ENCODE measurements at places on chromosomes 7 and 10. TPM values are rescaled to one million over a fixed set of nuclear protein-coding genes. Genes with fewer than 3 reads are reported as not detected.

GIMAP4 gene
- 23.6 TPM for total RNA-seq

GRCh38 chr7:133947458-133948254 lies 179.5 kb upstream of the LRGUK start:
- no peak overlapping the region for H3K4me3 ChIP-seq
- H3K27ac ChIP-seq = no peak overlapping the region
- peaks cover 2% of the 10 kb centered on the region for H3K36me3 ChIP-seq
- no peaks in the 10 kb centered on the region for H3K27me3 ChIP-seq

GRCh38 chr10:108591417-108591816 lies 1331.9 kb downstream of the XPNPEP1 start:
- H3K4me1 ChIP-seq = no peaks in the 10 kb centered on the region
- no peak for DNase-seq
- no peak overlapping the region for H3K27ac ChIP-seq
- H3K36me3 ChIP-seq = no peaks in the 10 kb centered on the region
- H3K4me3 ChIP-seq = no peak overlapping the region

NEUROG3 gene
- not detected for total RNA-seq

- no peak for DNase-seq
- no peaks in the 10 kb centered on the region for H3K4me1 ChIP-seq
- H3K27me3 ChIP-seq = no peaks in the 10 kb centered on the region
- no peaks in the 10 kb centered on the region for H3K36me3 ChIP-seq
- H3K4me3 ChIP-seq = no peak overlapping the region
Measured at GRCh38 chr7:116990056-116990455, 36.8 kb downstream of the ST7 start.

GRCh38 chr7:104415700-104416099 lies 87.3 kb downstream of the LHFPL3 start:
- H3K4me3 ChIP-seq = no peak overlapping the region
- H3K36me3 ChIP-seq = no peaks in the 10 kb centered on the region
- DNase-seq = no peak
- no peaks in the 10 kb centered on the region for H3K4me1 ChIP-seq
- H3K27me3 ChIP-seq = no peaks in the 10 kb centered on the region

DNA sequence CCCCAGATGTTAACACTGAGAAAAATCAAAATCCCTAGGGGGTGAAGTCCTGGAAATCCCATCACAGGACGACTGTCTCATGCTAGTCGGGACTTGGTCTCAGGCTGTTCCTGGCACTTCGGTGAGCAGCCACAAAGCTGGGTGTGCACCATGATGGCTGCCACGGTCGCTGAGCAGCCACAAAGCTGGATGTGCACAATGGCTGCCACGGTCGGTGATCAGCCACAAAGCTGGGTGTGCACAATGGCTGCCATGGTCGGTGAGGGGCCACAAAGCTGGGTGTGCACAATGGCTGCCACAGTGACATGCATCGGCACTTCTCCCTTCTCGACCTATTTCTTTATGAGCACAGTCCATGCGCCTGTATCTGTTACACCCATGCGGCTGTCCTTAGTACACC lies 505.1 kb downstream of the TCERG1L start:
- DNase-seq = no peak
- H3K27me3 ChIP-seq = no peaks in the 10 kb centered on the region
- no peak overlapping the region for H3K27ac ChIP-seq
- H3K36me3 ChIP-seq = no peaks in the 10 kb centered on the region
- H3K4me3 ChIP-seq = no peak overlapping the region

- H3K27ac ChIP-seq = no peak overlapping the region
- DNase-seq = no peak
- no peak overlapping the region for H3K4me3 ChIP-seq
- H3K36me3 ChIP-seq = no peaks in the 10 kb centered on the region
Measured at GRCh38 chr10:125076121-125076825, 84.1 kb downstream of the CTBP2 start.

DNA sequence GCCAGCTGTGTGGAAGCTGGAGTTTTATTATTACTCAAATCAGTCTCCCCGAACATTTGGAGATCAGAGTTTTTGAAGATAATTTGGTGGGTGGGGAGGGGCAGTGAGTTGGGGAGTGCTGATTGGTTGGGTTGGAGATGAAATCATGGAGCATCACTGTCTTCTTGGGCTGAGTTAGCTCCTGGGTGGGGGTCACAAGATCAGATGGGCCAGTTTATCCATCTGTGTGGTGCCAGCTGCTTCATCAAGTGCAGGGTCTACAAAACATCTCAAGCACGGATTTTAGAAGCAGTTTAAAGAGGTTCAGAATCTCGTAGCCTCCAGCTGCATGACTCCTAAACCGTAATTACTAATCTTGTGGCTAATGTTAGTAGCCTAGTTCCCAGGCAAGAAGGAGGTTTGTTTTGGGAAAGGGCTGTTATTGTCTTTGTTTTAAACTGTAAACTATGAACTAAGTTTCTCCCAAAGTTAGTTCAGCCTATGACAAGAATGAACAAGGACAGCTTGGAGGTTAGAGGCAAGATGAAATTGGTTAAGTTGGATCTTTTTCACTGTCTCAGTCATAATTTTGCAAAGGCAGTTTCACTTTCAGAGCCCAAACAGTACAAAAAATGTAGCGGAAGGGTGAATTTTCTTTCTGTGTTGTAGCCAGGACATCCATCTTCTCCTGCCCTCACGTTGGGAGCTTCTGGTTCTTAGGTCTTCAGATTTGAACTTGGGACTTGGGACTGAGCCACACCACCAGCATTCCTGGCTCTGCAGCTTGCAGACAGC lies 43.1 kb downstream of the KLF6 start:
- H3K4me3 ChIP-seq = peak overlapping the region; percentile 37
- H3K4me1 ChIP-seq = peaks cover 10% of the 10 kb centered on the region
- no peaks in the 10 kb centered on the region for H3K27me3 ChIP-seq
- DNase-seq = no peak
- no peaks in the 10 kb centered on the region for H3K36me3 ChIP-seq
- H3K27ac ChIP-seq = no peak overlapping the region

GRCh38 chr10:119316729-119317097 lies 109.3 kb downstream of the GRK5 start:
- no peaks in the 10 kb centered on the region for H3K27me3 ChIP-seq
- no peaks in the 10 kb centered on the region for H3K36me3 ChIP-seq
- DNase-seq = no peak
- H3K27ac ChIP-seq = no peak overlapping the region
